ENCODE measurements at places on chromosomes 6 and 20.
A peak's percentile ranks its signal among the peaks of the same experiment; 100 is the strongest.

DNA sequence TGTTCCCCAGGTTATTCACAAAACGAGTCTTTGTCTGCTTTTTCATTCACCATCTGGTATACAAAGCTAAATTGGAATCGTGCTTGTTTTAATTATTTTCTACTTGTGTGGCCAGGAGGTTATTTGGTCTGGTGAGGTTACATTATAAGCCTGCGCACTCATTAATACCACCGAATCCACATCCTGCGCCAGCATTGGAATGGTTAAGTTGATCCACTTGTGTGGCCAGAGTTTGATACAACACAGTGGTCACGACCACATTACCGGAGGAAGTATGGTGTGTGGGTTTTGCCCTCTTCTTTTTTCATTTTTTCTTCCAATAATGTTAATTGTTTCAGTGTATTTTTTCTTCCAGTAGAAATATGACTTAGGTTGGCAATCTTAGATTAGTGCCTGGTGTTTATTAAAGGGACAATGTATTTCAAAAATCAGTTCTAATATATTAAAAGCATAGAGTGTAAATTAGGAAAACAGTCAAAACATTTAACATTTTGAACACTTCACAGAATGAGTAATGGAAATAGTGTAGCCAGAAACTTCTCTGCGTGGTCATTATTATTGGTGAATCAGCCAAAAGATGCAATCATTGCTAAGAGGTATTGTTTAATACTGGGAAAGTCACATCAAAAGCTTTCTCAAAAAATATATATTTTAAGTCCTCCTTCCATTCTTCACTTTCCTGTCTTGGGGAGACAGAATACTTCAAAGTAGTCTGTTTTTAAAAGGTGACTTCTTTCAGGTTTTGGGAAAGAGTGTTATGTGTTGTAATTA is 84.5 kb downstream of the JARID2 start:
- DNase-seq: no peak

DNA sequence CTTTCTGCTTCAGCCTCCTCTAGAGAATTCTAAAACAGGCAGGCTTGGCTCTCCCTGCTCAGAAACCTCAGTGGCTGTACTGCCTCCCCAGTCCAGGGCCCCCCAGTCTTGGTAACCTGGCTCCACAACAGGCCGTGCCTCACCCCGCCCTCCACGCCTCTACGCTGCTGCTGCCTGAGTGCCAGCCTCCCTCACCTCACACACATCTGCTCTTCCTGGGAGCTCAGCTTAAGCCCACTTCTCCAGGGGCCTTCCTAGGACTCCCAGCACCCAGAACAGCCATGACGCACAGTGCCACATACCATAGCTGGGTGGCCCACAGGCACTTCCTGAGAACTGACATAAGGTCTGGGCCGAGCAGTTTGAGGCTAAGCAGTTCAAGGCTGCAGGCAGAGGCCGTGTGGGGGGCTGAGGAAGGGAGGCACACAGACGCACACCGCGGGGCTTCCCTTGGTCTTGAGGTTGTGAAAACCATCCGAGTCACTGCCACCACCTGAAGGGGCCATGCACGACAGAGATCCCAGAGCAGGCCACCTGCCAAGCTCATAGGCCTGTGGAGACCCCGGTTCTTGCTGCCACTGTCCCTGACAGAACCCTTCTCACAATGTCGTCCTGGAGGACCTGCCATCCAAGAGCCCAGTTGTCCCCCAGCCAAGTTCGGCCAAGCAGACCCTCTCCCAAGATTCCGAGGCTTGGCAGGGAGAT is 42.6 kb downstream of the DSTN start:
- DNase-seq: no peak

- DNase-seq: no peak
Measured at GRCh38 chr6:71130277-71130676, 158.3 kb upstream of the OGFRL1 start.

DNA sequence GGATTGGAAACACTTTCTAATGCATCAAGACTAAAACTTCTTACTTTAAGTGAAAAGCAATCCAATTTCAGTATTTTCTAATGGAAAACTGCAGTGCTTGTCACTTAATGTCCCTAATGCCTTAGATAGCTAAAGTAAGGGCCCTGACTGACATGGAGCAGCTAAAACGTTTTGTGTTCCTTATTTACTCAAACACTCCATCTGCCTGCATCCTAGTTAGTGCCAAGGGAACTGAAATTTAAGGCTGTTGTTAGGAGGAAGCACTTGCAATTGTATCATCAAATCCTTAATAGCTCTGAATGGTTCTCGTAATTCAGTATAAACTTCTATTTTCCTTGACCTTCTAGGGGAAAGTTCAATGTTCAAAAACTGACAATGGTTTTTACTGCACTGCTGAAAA is 127.4 kb downstream of the GJA10 start:
- DNase-seq: no peak

GRCh38 chr6:105746130-105746505 is 340.0 kb upstream of the PRDM1 start:
- no peak for DNase-seq

DNA sequence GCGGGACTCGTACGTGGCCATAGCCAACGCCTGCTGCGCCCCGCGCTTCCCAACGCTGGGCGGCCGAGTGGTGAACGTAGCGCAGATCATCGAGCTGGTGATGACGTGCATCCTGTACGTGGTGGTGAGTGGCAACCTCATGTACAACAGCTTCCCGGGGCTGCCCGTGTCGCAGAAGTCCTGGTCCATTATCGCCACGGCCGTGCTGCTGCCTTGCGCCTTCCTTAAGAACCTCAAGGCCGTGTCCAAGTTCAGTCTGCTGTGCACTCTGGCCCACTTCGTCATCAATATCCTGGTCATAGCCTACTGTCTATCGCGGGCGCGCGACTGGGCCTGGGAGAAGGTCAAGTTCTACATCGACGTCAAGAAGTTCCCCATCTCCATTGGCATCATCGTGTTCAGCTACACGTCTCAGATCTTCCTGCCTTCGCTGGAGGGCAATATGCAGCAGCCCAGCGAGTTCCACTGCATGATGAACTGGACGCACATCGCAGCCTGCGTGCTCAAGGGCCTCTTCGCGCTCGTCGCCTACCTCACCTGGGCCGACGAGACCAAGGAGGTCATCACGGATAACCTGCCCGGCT is 3.4 kb downstream of the SLC32A1 start:
- DNase-seq: no peak

- no peak for DNase-seq
Measured at GRCh38 chr6:16406966-16407365, 168.6 kb downstream of the GMPR start.

GRCh38 chr6:108039681-108040080 is 34.9 kb downstream of the OSTM1 start:
- DNase-seq: no peak

DNA sequence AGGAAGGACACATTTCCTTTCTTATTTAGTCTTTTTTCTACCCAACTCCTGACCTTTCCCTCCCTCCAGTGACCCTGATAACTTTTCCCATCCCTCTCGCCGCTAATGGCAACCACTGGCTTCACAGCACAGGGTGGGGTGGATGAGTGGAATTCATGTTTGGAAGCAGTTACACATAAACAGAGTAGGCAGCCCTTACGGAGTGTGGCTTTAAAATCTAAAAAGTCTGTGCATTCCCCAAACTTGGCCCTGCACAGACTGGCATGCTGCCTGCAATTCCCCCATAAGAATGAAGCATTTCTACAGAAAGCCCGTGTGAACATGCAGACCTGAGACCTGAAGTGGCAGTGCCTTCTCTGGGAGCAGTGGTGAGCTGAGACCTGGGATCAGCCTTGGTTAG is 275.9 kb upstream of the PRND start:
- no peak for DNase-seq

DNA sequence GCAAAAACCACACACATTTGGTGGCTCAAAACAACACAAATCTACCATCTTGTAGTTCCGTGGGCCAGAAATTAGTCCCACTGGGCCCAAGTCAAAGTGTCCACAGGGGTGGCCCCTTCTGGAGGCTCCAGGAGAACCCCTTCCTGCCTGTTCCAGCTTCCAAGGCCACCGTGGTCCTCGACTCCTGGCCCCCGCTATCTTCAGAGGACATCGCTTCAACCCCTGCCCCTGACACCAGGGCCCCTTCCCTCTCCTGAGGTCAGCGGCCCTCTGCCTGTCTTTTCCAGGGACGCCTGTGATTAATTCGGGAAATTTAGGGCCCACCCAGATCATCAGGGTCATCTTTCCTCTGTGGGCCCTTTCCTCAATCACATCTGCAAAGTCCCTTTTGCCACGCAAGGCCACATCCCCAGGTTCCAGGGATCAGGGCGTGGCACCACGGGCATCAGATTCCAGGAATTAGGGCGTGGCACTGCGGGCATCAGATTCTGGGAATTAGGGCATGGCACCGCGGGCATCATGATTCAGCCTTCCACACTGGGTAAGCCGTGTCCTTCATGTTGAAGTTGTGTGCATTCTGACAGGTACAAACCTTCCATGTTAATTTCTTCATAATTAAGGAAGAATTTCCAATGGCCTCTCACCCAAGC is 59.9 kb upstream of the SMOC2 start:
- DNase-seq: no peak

GRCh38 chr6:33840048-33840926 is 36.5 kb upstream of the MLN start:
- DNase-seq: peak; percentile 96

- DNase-seq: no peak
Measured at GRCh38 chr6:30883685-30884520, at the start of gene DDR1. Gene DDR1 (plus strand): TSS chr6:30884519. CDS start chr6:30888730, 4,211 bp downstream.
